ENCODE measurements at places on chromosomes 6 and 20.

GRCh38 chr20:24690408-24690807 is 221.0 kb downstream of the SYNDIG1 start:
- no peak for DNase-seq

GRCh38 chr6:38113825-38114576 is 294.5 kb downstream of the ZFAND3 start:
- DNase-seq, result no peak

DNA sequence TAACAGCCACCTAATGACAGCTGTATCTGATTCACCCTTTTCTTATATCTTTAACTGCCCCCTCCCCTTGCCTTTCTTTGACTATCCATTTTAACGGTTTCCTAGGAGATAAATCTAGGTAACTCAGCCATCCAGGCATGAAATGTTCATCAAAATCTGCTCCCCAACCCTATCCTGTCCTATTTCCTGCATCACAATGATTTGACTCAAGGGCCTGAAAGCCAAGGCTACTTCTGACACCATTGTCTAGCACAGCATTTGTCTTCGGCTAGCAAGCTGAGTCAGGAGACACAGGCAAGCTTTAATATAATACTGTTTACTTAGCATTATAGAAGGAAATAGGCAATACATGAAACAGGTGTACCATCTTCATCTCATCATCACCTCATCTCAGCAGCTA is 31.6 kb upstream of the MANEA start:
- DNase-seq, result no peak

GRCh38 chr6:49342410-49342809 is 120.6 kb downstream of the MMUT start:
- DNase-seq, result no peak

DNA sequence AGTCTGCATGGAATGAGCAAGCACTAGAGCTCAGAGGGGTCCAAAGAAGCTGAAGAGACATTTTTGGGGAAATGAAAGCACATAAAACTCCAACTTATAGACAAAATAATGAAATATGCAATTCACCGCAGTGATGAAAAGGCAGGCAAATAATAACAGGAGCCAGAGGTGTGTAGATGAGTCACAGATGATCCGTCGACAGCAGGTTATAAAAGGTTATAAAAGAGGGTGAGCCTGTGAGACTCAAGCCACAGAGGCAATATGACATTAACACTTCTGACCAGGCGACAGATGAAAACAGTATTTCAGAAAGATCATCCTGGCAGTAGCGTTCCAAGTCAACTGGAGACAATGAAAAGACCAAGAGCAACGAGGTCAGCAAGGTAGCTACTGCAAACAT is 35.8 kb upstream of the ANKRD60 start:
- no peak for DNase-seq

Measured in effector CD8-positive, alpha-beta T cell (primary cell).